Stimulated activated CD8-positive, alpha-beta memory T cell treated with anti-CD3 and anti-CD28 coated beads, Interleukin-15, amount 100 ng/mL, for 4 hours (primary cell): ENCODE measurements at places on chromosomes 4 and X.

- no peak for DNase-seq
Observed at GRCh38 chr4:167622481-167623240, 388.4 kb upstream of the SPOCK3 start.

DNA sequence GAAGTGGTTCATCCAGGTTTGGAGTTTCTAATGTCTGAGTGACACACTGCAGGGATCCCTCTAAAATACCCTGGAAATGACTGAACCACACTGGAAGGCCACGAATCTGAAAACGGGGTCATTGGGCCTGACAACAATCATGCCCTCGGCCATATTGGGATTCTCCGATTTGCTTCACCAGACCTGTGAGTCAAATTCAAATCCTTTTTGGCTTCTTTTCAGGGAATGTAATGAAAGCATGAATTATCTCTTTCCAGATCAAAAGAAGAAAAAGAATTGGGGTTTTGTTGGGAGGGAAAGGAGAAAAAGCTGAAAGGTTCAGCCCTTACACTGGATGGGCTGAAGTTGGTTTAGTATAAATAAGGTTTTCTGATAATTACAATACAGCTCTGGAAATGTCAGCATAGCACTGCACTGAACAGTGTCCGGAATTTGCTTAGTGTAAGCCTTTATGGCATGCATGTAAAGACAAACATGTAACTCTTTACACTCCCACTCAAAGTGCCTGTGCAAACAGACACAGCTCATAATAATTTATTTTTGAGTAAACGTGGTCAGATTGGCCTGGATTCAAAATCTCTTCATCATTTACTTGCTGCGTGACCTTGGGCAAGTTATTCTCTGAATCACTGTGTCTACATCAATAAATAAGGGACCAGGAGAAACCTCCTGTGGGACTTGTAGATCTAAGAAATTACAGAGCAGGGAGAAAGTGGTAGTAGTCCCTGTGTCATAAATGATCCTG lies 21.4 kb downstream of the CT47C1 start:
- no peak for DNase-seq

DNA sequence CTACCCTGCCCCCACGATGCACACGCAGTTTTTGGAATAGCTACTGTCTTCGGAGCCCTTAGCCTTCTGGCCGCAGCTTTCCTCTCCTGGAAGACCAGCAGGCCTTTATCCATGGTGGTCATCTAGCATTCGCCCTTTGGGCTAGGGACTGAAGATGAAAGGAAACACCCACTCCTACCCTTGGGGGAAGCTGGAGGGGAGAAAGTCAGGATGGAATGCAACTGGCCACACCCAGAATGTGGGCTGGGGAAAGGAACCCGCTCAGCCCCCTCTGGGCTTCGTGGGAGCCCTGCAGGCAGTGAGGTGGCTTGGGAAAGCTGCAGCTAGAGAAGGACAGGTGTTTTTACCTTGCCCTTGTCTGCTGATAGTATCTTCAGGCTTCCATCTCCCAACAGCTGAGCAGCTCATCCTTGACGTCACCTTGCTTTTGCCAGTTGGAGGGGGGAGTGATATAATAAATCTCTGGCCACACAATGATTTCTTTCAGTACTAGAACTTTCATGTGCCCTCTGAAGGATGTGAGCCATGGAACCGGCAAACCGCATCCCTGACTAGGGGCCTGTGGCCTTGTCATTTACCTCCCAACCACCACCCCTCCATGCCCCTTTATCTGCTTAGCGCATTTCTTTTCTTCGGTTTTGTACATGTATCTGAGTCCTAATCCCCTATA lies 59.0 kb downstream of the ELF4 start:
- no peak for DNase-seq

DNA sequence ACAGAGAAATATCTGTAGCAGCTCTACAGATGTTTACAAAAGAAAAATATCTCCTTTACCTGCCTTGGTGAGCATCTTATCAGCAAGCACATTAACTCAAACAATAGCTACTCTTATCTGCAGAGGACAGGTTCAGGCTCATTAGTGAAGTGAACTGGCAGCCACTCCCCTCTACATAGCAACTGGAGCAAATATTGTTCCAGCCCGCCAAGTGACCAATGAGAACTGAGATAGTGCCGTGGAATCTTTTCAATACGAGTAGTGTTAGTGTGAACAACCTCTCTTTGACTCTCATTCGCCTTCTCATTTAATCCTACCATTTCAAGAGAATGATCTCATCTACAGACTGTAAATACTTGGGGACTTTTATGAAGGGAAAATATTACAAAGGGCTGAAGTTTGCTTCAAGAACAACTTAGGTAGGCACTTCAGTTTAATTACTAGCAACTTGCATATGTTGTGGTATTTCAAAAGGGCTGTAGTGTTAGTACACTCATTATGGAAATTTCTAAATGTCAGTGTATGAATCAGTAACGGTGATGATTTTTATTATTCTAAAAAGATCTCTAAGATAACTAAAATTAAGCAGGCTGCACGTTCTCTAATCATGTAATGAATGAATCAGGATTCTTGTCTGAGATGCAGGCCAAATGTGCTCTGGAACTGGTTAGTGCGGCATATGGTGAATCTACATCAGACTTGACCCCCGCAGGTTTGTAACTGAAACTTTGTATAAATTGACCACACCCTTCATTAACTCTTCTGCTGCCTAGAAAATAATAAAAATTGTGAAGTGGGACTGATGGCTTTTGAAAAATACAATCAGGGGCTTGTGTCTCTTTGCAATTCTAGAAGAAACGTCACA lies 72.4 kb downstream of the PALLD start:
- DNase-seq, result no peak

DNA sequence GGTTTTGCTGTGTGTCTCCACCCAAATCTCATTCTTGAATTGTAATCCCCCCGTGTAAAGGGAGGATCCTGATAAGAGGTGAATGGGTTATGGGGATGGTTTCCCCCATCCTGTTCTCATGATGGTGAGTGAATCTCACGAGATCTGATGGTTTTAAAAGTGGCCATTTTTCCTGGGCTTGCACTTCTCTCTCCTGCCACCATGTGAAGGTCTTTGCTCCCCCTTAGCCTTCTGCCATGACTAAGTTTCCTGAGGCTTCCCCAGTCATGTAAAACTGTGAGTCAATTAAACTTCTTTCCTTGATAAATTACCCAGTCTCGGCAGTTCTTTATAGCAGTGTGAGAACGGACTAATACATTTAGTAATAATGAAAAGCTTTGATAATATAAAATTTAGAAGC lies 46.9 kb downstream of the ANTXR2 start:
- no peak for DNase-seq
